Activated T-cell treated with anti-CD3 and anti-CD28 coated beads, Interleukin-2, amount 50 U/mL, for 72 hours (primary cell): ENCODE measurements at places on chromosomes 16 and 17. TPM values are rescaled to one million over a fixed set of nuclear protein-coding genes. Genes with fewer than 3 reads are reported as not detected.

NPIPA2 gene
- total RNA-seq, result 1.5 TPM

- no peak for DNase-seq
Measured at GRCh38 chr17:9937241-9937761, 32.2 kb upstream of the RCVRN start.

- no peak for DNase-seq
Measured at GRCh38 chr17:75894049-75894733, 2.6 kb downstream of the TRIM65 start.

DNA sequence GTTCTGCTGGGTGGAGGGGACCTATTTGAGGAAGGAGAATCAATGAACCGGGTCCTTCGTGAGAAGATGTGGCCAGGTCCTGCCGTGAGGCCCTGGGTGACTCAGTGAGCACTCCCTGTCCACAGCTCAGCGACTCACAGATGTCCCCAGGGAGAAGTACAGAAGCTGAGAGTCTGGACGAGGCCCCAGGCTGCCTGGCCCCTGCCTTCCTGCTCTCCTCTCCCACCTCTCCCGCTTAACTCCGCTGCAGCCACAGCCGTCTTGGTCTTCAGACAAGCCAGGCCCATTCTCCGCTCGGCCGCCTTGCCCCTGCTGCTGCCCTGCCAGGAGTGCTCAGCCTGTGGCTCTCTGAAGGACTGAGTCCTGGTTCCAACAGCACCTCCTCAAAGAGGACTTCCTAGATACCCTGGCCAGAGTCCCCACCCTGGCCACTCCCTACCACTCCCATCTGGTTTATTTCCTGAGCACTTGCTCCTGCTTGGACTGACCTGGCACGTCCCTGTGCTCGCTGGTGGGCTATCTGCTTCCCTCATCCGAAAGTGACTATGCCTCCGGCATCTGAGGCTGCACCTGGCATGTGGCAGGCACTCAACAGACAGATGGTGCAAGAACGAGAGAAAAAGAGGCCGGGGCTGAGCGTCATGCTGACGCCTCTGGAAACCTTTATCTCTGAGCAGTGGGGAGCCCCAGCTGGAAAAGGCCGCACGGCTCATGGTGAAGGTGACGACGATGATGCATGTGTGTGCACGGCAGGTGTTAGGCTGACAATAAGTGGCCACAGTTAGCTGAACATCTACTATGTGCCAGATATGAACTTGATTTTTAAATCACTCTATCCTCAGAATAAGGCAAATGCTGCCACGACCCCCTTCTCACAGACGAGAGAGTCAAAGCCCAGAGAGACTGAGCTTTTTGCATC lies 9.2 kb upstream of the TNFRSF13B start:
- no peak for DNase-seq

TUBB3 gene
- total RNA-seq, result 1.3 TPM

CMTM1 gene
- 10.1 TPM for total RNA-seq

DNA sequence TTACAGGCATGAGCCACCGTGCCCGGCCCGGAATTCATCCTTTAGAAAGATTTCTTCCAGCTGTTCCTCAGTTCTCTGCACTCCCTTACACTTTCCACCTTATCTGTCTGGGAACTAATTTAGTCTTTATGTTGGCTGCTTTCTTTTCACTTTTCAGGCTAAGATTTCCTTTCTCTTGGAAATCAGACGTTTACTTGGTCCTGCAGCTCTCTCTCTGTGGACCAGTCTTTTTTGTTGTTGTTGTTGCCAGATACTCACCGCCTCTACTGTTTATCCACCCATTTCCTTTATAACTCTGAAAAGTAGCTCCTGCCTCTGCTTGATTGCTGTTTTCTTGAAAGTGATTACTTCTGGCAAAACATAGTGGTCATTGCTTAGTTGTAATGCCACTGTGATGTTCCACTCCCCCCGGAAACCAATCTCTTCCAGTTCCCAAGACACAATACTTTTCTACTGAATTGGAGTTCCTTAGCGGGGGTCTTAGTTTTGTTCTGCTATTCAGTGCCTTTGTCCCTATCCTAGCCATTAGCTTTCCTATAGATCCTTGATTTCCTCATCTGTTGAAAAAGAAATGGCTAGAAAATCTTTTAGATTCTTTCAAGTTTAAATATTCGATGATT lies 6.2 kb downstream of the NF1 start:
- no peak for DNase-seq

- no peak for DNase-seq
Measured at GRCh38 chr17:34726536-34727384, 147.4 kb downstream of the TMEM132E start.

- DNase-seq, result no peak
Measured at GRCh38 chr16:721765-722540, 1.0 kb downstream of the ANTKMT start.

DNA sequence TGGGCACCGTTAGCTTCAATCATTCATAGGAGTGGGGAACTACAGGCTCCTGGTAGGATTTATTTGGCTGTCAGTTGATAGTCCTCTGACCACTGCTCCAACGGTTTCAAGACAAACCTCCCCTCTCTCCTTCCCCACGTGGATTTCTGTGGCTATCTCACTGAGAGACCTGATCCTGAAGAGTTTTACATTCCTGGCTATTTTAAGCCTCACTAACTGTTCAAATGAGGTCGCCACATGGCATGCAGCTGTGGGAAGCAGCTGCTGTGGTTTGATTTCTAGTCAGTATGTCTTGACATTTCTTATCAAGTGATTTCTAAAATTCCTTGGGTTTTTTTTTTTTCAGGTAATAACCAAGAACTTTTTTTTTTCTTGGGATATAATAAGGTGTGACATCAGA lies 38.3 kb downstream of the CDK5R1 start:
- DNase-seq, result no peak

TNP2 gene
- total RNA-seq, result not detected

GRCh38 chr17:43018932-43019331 lies 3.3 kb downstream of the VAT1 start:
- DNase-seq, result no peak

DNA sequence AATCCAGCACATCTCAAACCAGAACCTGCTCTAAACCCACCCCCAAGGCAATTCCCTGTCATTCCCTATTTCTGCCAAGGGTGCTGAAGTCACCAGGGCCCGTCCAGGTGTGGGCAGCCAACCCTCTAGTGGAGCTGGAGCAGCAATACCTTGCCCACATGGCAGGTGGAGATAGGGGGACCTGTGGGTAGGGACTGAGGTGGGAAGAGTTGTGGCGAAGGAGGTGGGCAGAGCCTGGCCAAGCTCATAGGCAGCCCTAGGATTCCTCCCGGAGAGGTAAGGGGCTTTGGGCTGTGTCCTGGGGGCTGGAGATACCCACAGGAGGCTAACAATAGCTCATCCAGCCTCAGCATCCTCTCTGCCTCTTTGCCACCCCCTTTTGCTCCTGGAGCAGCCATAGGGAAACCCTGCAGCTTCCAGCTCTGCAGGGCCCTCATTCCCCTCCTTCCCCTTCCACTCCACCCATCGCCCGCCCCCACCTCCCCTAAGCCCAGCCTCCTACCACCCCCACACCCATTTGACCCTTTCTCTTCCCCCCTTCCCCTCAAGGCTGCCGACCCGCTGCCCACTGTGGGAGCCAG lies 30.4 kb upstream of the CRHR1 start:
- no peak for DNase-seq
